ENCODE measurements at places on chromosomes 6 and 20. TPM values are rescaled to one million over a fixed set of nuclear protein-coding genes. Genes with fewer than 3 reads are reported as not detected.

- no peaks in the 10 kb centered on the region for H3K4me1 ChIP-seq
- no peaks in the 10 kb centered on the region for H3K36me3 ChIP-seq
- H3K27me3 ChIP-seq, result no peaks in the 10 kb centered on the region
- no peak overlapping the region for H3K27ac ChIP-seq
These were observed 12.1 kb upstream of the XRN2 start for GRCh38 chr20:21291026-21291425.

- H3K4me3 ChIP-seq, result no peak overlapping the region
- H3K36me3 ChIP-seq, result no peaks in the 10 kb centered on the region
- H3K27ac ChIP-seq, result no peak overlapping the region
- peaks cover 12% of the 10 kb centered on the region for H3K27me3 ChIP-seq
- DNase-seq, result no peak
- H3K4me1 ChIP-seq, result no peaks in the 10 kb centered on the region
These were observed 243.4 kb downstream of the TRDN start for GRCh38 chr6:123393331-123393730.

Gene MAS1
- polyA plus RNA-seq, result not detected

GRCh38 chr6:44925100-44925739, 402.9 kb upstream of the RUNX2 start:
- no peak for DNase-seq
- no peaks in the 10 kb centered on the region for H3K36me3 ChIP-seq
- no peak overlapping the region for H3K27ac ChIP-seq
- H3K4me1 ChIP-seq, result peaks cover 19% of the 10 kb centered on the region

DNA sequence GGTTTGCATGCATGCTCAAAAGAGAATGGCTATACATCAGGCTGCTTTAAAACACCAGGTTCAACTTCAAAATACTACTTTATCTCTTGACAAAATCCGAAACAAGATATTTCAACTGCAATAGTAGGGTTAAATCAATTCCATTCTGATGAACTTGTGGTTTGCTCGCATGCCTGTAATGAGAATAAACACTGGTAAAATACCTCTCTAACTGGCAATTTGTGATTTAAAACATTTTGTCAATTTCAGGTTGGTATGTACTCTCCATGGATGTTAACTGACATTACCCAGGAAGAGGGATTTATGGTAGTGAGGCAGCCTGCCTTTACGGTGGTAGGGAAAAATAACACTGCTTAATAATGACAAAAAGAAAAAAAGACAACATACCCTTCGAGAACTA, 74.4 kb downstream of the MBOAT1 start:
- H3K4me1 ChIP-seq, result no peaks in the 10 kb centered on the region
- H3K4me3 ChIP-seq, result no peak overlapping the region
- H3K27me3 ChIP-seq, result no peaks in the 10 kb centered on the region
- H3K27ac ChIP-seq, result no peak overlapping the region

Gene RBM38
- polyA plus RNA-seq, result 1.4 TPM

Gene CALHM4
- polyA plus RNA-seq, result not detected

Gene CCN5
- polyA plus RNA-seq, result 3.6 TPM

Gene MMP24
- 0.73 TPM for polyA plus RNA-seq

Gene DEF6
- polyA plus RNA-seq, result 1.6 TPM

DNA sequence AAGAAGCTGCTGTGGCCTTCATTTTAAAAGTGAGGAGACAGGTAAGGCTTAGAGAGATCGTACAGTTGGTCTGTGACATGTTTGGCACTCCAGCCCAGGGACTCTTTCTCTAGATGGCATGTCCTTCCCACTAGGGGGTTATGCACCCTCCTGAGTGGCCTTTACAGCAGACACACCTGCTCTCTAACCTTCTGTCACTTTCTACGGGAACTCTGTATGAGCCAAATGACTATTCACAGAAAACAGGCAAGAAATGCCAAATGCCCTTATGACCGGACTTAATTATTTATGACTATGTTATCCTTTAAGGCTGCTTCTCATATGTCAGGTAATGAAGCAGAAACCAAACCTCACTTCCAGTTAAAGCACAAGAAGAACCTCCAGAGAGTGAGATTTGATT, 91.2 kb downstream of the MAP3K5 start:
- H3K27me3 ChIP-seq, result no peaks in the 10 kb centered on the region
- no peak overlapping the region for H3K4me3 ChIP-seq
- DNase-seq, result no peak
- H3K36me3 ChIP-seq, result no peaks in the 10 kb centered on the region
- H3K4me1 ChIP-seq, result no peaks in the 10 kb centered on the region

GRCh38 chr6:170063431-170063830, 227.4 kb downstream of the DLL1 start:
- no peaks in the 10 kb centered on the region for H3K4me1 ChIP-seq
- H3K27ac ChIP-seq, result no peak overlapping the region
- DNase-seq, result no peak
- no peak overlapping the region for H3K4me3 ChIP-seq
- no peaks in the 10 kb centered on the region for H3K36me3 ChIP-seq

GRCh38 chr6:35024551-35025054, 116.5 kb downstream of the TCP11 start:
- H3K27me3 ChIP-seq, result no peaks in the 10 kb centered on the region
- no peak overlapping the region for H3K4me3 ChIP-seq
- DNase-seq, result no peak
- no peaks in the 10 kb centered on the region for H3K36me3 ChIP-seq
- H3K4me1 ChIP-seq, result peaks cover 10% of the 10 kb centered on the region
- H3K27ac ChIP-seq, result no peak overlapping the region

Gene FAXC
- not detected for polyA plus RNA-seq

- H3K4me3 ChIP-seq, result no peak overlapping the region
- peak; percentile 36 for DNase-seq
- no peaks in the 10 kb centered on the region for H3K36me3 ChIP-seq
- no peaks in the 10 kb centered on the region for H3K27me3 ChIP-seq
- H3K27ac ChIP-seq, result no peak overlapping the region
- H3K4me1 ChIP-seq, result no peaks in the 10 kb centered on the region
These were observed 23.7 kb downstream of the PEX7 start for GRCh38 chr6:136846046-136846445.

DNA sequence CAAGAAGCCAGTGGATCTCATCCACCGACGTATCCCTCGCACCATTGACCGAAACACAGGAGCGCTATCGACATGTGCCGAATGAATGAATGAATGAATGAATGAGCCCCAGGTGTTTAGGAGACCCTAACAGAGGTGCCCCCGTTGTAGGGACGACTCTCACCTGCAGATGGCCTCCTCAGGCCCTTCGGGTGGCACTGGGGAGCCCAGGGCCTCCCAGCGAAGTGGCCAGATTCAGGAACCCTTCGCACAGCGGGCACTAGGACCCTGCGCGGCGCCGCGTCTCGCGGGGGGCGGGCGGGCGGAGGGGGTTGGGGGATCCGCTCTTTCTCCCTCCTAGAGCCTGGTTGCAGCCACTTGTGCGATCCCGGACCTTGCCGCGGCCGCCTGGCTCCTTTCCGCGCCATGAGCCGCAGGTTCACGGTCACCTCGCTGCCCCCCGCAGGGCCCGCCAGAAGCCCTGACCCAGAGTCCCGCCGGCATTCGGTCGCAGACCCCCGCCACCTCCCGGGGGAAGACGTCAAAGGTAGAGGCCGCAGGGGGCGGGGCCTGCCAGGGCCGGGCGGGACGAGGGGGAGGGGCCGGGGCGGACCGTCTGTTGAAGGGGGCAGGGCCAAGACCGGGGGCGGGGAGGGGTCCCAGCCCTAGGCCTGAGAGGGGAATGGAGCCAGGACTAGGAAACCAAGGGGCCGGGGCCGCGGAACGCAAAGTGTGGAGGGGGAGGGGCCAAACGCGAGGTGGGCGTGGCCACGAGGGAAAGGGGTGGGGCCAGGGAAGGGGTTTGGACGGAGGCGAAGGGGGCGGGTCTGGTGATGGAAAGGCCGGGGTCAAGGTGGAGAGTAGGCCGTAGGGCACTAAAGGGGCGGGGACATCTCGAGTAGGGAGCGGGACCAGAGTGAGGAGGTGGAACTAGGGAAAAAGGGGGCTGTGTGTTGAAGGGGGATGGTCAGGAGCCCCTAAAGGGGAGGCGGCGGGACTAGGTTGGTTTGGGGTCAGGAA, 7.4 kb upstream of the SLC12A5 start:
- peak; percentile 76 for DNase-seq
- no peaks in the 10 kb centered on the region for H3K36me3 ChIP-seq
- no peak overlapping the region for H3K27ac ChIP-seq
- peaks cover 6% of the 10 kb centered on the region for H3K27me3 ChIP-seq
- peak overlapping the region; percentile 50 for H3K4me3 ChIP-seq

GRCh38 chr20:11582060-11582459, 335.6 kb upstream of the BTBD3 start:
- no peaks in the 10 kb centered on the region for H3K4me1 ChIP-seq
- no peak overlapping the region for H3K4me3 ChIP-seq
- H3K27me3 ChIP-seq, result no peaks in the 10 kb centered on the region
- H3K27ac ChIP-seq, result no peak overlapping the region
- no peak for DNase-seq

GRCh38 chr6:111175109-111175508, 87.8 kb downstream of the SLC16A10 start:
- no peak overlapping the region for H3K27ac ChIP-seq
- no peak for DNase-seq
- no peaks in the 10 kb centered on the region for H3K27me3 ChIP-seq
- H3K36me3 ChIP-seq, result no peaks in the 10 kb centered on the region
- H3K4me3 ChIP-seq, result no peak overlapping the region

GRCh38 chr6:75436869-75437268, 56.7 kb downstream of the FILIP1 start:
- H3K4me1 ChIP-seq, result no peaks in the 10 kb centered on the region
- H3K27ac ChIP-seq, result no peak overlapping the region
- DNase-seq, result no peak
- H3K27me3 ChIP-seq, result no peaks in the 10 kb centered on the region
- H3K4me3 ChIP-seq, result no peak overlapping the region

Gene USP49
- polyA plus RNA-seq, result 0.33 TPM

Gene ADAT2
- polyA plus RNA-seq, result 1.4 TPM
